ENCODE measurements at places on chromosomes 12 and 14. TPM values are rescaled to one million over a fixed set of nuclear protein-coding genes. Genes with fewer than 3 reads are reported as not detected.

- DNase-seq, result no peak
These were observed 26.0 kb upstream of the RXYLT1 start for GRCh38 chr12:63753743-63754142.

PLCZ1 gene
- not detected for total RNA-seq

GRCh38 chr14:93369713-93370266 is 22.8 kb downstream of the COX8C start:
- no peak for DNase-seq

STAC3 gene
- total RNA-seq, result 3.8 TPM

DNA sequence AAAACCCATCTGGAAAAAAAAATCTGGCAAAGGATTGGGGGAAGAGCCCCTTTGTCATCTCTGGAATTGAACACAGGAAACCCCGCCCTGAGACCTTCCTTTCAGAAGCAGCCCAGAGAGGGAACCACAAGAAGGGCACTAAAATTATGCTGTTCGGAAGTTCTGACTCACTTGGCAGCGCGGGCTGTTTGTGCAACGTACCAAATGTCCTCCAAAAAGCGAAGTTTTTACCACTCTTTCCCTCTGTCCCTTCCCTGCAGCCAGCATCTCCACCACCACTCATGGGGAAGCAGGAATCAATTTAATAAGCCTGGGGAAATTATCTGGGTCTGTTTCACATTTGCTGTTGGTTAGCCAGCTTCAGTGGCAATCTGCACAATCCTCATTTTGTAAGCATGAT is 3.2 kb upstream of the SYNE3 start:
- no peak for DNase-seq

RPAP3 gene
- total RNA-seq, result 49.4 TPM

- no peak for DNase-seq
These were observed 226.7 kb upstream of the NAV3 start for GRCh38 chr12:77603946-77604345.

SPTB gene
- total RNA-seq, result 0.18 TPM

ANAPC7 gene
- total RNA-seq, result 113 TPM

GRCh38 chr12:97474161-97474560 is 11.6 kb downstream of the RMST start:
- no peak for DNase-seq

WNK1 gene
- total RNA-seq, result 166 TPM

DNA sequence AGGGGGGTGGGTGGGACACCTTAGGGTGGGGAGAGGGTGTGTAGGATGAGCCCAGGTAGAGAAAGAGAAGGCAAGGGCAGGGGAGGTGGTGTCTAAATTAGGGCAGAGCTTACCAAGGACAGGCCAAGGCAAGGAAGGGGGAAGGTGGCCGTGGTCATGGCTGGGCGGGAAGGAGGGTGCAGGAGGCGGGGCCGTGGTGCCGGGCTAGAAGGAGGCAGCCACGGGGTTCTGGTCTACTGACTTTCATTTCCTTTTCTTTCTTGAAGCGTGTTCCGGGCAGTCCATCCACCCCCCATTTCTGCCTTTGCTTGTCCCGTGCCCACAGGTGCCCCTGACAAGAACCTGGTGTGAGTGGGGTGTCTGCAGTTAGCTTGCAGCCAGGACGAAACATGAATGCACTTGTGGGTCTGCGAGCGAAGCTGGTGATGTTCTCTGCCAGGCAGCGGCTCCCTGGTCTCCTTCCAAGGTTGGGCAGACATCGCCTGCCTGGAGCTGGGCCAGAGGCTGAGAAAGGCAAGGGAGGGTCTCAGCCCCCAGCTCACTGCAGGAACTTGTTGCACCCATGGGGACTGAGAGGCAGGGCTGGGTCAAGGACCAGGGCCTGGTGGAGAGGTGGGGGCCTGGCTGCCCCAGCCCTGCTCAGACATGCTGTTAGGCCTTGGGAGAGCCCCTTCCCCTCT is 58.2 kb downstream of the KIF26A start:
- no peak for DNase-seq

ANHX gene
- not detected for total RNA-seq

Measured in neural crest cell (in vitro differentiated cells).